ENCODE measurements at places on chromosomes 2 and 18. TPM values are rescaled to one million over a fixed set of nuclear protein-coding genes. Genes with fewer than 3 reads are reported as not detected.
A peak's percentile ranks its signal among the peaks of the same experiment; 100 is the strongest.

GRCh38 chr2:99490623-99491461 is 1.0 kb upstream of the REV1 start:
- no peak for DNase-seq

DNA sequence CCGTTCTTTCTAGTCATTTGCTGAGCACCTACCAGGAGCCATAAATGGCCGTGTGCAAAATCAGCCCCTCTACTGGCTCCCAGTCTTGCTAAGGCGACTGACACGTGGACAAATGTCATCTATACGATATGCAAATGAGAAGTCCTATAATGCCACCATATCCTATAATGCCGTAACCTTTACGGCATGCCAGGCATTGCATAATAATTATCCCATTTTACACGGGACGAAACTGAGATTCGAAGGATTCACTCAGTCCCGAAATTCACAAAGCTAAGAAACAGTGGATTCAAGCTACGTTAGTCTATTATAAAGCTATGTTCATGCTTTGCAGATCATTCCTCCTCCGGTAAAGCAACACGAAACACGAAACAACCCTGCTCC is 34.1 kb upstream of the RNF149 start:
- no peak for DNase-seq

- peak; percentile 89 for DNase-seq
Measured at GRCh38 chr2:235669983-235670962, 176.4 kb downstream of the AGAP1 start.

DNA sequence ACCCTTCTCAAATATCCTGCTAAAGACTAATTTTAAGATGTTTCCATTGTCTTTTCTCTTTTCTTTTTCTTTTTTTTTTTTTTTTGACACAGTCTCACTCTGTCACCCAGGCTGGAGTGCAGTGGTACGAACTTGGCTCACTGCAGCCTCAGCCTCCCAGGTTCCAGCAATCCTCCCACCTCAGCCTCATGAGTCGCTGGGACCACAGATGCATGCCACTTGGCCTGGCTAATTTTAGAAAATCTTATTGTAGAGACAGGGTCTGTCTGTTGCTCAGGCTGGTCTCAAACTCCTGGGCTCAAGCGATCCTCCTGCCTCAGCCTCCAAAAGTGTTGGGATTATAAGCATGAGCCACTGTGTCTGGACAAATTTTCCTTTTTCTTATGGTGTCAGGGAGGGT is 167.5 kb downstream of the MCFD2 start:
- DNase-seq: no peak

GRCh38 chr2:27807476-27807875 is 36.0 kb downstream of the MRPL33 start:
- DNase-seq: no peak

DNA sequence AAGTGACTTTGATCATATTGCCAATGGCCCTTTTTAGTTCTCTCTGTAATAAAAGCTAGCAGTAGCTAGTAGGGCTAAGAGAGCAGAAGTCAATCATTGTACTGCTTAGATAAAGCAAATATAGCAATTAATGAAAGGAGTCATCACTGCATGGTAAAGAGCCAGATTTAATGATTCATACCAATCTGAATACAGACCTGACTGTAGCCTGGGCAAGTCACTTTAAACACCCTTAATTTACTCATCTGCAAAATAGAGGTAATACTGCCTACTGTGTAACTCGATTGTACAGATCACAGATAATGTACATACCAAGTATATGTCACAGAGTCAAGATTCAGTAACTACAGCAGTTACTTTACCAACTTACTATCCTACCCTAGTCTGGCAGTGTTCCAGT is 63.6 kb downstream of the ASXL2 start:
- DNase-seq: no peak

GRCh38 chr2:45105050-45105582 is 95.9 kb upstream of the SIX2 start:
- no peak for DNase-seq

- no peak for DNase-seq
Measured at GRCh38 chr2:37052600-37053332, 31.4 kb downstream of the HEATR5B start.

GRCh38 chr2:32436150-32436549 is 79.3 kb downstream of the BIRC6 start:
- DNase-seq: no peak

DNA sequence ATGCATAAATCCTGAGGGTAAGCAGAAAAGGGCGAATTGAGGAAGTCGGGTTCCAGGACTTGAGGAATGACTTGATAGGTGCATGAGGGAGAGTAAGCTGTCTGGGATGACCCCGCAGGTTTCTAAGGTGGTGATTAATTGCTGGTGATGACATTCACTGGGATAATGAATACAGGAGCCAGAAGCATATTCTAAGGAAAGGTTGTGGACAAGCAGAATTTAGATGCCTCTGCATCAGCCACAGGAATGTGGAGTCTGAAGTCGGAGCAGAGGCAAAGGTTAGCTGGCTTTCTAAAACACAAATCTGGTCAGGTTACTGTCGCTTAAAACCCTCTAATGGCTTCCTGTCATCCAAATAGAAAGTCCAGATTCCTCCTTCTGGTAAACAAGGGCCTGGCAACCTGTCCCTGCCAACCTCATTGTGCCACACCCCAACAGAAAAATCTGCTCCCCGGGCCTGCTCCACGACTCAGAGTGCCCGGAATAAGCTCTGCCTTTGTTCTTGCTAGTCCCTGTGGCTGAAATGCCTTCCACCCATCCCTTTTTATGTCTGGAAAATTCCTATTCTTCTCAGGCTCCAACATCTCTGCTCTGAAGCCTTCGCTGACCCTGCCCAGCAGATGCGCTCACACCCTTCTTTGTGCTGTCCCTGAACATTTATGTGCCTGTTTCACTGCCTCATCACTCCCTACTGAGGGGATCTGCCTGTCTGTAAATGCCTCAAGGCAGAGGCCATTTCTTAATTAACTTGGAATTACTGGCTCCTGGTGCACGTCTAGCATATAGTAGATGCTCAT is 11.3 kb upstream of the TMEM214 start:
- DNase-seq: no peak

DNA sequence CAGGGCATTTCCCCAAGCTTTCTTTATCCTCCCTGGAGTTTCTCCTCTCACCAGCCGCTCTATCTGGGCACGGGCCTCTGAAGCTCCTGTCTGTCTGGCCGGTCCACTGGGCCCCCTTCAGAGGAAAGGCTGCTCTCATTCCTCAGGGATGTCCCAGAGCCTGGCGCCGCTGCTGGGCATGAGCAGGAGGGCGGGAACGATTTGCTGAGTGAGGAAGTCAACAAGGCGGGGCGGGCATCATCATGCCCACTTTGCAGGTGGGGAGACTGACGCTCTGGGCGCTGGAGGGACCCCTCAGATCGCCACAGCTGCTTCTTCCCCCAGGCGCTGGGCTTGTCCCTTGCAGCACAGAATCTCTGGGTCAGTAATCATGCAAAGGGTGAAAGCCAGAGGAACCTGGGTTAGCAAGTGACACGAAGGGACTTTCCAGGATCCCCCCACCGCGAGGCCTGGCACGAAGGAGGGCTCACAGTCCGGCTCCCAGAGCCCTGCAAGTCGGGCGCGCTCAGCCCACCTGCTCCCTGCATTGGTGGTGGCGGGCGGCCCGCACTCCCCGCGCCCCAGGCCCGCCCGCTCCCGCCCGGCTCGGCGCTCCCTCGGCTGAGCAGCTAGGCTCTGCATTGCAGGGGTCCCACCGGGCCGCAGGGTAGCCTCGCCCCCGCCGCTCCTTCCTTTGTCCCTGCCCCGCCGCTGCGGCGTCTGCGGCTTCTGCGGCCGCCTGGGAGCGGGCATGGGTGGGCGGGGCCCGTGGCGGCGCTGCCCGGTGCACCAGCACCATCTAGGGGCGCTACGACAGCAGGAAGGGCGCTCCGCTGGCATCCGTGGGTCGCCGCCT is 157.8 kb downstream of the CYRIA start:
- no peak for DNase-seq

DNA sequence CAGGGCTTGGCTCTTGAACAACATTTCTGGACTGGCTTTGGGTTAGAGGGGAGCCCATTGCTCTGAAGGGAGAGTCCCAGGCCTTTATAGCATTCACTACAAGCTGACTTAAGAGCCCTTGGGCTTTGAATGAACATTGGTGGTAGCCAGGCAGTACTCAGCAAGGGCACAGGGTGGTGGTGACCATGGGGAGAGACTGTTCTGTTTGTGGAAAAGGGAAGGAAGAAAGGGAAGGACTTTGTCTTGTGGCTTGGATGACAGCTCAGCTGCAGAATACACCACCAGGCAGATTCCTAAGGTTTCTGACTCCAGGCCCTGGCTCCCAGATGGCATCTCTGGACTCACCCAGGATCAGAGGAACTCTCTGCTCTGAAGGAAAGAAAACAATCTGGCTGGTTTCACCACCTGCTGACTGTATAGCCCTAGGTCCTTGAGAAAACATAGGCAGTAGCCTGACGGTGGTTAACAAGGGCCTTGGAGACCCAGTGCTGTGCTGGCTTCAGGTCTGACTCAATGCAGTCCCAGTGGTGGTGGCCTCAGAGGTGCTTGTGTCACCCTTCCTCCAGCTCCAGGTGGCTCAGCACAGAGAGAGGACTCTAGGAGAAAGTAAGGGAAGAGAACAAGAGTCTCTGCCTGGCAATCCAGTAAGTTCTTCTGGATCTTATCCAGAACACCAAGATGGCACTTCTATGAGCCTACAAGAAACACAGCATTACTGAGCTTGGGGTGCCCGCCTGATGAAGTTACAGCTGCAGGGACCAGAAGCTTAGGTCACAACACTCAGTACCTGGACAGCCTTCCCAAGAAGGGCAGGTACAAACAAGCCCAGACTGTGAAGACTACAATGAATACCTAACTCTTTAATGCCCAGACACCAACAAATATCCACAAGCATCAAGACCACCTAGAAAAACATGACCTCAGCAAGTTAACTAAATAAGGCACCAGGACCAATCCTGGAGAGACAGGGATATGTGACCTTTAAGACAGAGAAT is 16.4 kb upstream of the ABCB11 start:
- no peak for DNase-seq

DNA sequence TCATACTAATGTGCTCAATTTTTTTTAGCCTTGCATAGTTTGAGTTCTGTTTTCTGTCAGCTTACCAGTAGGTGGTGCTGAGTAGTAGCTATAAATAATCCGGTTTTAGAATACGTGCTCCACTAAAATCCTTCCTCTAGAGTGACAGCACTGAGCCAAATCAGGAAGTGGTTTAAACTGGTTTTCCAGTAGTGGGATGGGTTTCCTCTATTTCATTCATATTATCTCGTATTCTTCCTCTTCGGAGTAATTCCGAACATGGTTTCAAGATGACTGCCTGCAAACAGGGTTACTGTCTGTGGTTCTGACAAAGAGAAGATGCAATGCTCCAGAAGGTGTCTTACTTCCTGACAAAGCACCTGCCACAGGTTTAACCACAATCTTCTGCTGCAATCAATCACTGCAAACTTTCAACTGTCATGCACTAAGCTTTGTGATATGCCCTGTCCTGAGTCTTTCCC is 496.9 kb upstream of the VRK2 start:
- no peak for DNase-seq

DNA sequence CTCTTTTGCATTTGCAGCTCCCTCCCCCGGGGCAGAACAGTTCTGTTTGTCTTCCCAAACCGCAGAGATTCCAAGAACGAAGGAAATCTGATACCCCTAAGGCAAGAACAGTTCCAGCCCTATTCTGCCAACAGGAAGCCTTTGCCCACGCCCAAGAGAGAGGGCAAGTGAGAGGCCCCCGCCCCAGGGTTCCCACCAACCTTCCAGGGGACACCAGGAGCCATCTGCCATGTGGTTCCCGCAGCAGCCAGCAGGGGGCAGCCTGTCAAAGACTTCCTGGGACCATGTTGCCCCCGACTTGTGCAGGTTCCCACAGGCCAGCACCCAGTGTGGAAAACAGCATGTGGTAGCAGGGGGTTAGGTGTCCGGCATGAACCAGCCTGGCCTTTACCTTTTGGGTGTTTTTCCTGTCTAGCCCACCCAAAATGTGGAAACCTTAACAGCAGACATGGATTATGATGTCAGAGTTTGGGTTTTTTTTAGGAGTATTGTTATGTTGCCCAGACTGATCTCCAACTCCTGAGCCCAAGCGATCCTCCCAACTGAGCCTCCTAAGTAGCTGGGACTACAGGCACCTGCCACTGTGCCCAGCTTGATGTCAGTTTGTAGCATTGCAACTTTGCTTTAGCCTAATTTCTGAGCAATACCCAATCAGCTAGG is 21.7 kb upstream of the EFHD1 start:
- no peak for DNase-seq

DNA sequence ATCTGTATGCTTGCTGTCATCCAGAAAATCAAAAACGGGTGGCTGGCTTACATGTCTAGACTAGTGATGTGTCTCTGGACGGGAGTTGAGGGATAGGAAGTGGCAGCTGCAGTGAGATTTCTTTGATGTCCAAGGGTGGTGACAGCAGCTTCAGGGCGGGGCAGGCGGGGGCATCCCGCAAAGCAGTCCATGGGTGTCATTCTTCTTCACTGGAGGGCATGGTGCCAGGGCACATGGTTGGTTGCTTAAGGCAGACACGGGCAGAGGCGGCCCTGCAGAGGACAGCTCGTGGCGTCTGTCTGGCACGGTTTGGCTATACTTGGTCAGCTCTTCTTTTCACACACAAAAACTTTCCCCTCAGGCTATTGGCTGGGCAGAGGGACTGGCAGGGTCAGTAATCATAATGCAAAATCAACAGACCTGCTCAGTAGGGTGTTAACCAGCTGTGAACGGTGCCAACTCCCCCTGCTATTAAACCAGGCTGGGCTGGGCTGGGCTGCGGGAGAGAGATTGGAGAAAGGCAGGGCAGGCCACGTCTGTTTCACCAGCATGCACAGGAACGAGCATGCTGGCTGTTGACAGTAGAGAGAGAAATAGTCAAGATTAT is 63.7 kb downstream of the COL4A3 start:
- DNase-seq: peak; percentile 71

DNA sequence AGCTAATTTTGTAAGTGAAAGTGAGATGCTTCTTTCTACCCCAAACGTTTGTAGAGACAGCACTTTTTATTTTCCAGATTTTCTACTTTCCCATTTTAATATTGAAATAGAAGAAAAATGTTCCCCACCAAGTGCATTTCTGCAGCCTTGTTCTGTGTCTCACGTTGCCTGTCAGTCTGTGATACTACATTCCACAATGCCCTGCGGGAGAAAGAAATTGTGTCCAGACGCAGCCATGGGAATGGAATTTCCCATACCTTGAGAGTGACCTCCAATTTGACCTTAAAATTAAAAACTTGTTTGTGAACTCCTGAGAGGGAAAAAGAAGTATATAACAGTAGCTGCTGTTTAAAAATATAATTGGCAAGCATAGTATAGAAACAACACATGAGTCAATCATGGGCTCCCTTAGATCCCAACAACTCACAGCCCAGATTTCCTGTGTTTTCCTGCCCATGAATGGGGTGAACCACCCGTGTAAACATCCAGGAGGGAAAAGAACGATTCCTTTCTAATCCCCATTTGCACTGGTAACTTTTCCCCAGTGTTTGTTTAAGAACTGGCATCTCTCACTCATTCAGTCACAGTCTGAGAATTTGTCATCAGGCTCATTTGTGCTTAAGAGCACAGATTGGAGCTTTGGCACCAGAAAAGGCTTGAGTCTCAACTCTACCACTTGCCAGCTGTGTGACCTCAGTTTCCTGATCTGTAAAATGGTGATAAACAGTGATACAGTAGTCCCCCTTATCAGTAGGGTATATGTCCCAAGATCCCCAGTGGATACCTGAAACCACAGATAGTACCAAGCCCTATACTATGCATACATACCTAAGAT is 166.1 kb upstream of the ZNF521 start:
- no peak for DNase-seq

GRCh38 chr2:181841079-181841478 is 50.5 kb upstream of the ITPRID2 start:
- DNase-seq: no peak

- no peak for DNase-seq
Measured at GRCh38 chr2:169362894-169363559, 693 bp upstream of the LRP2 start.

The RTKN gene
- total RNA-seq: 13.5 TPM

The FHOD3 gene
- 18.5 TPM for total RNA-seq

The DCDC2C gene
- total RNA-seq: 0.33 TPM
